ENCODE measurements at places on chromosomes 1 and 21.

- no peak for DNase-seq
These were observed 378.2 kb upstream of the PBX1 start for GRCh38 chr1:164180824-164181223.

GRCh38 chr1:1306661-1307260, 969 bp downstream of the ACAP3 start:
- no peak for DNase-seq

- no peak for DNase-seq
These were observed 8.1 kb downstream of the MTHFR start for GRCh38 chr1:11797525-11798216.

DNA sequence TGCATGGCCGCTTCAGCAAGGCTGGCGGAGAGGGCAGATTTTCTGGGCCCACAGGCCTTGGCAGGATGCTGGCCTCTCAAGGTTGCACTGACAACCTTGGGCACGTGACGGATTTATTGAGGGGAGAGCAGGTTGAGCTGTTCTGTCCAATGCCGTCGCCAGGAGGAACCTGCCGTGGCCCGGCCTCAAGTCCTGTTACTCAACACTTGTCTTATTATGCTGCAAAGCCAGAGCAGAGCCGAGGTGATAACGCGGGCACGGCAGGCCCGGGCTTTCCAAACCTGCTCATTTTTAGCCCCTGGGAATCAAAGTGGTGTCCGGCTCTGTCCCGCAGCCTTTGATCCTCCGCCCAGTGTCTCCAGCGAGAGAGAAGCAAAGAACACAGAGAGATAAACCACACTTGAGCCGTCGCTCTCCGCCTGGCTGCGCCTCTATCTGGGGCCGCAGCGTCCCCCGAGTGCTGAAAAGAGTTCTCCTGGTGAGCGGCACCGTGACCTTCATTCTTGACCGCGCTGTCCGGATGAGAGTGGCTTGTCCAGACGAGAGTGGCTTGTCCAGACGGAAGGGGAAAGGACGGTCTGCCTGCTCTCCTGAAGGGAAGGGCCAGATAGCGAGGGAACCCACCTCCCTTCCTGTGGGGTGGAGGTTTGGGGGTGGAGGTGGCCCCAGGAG, 162.3 kb upstream of the ARHGEF16 start:
- no peak for DNase-seq

DNA sequence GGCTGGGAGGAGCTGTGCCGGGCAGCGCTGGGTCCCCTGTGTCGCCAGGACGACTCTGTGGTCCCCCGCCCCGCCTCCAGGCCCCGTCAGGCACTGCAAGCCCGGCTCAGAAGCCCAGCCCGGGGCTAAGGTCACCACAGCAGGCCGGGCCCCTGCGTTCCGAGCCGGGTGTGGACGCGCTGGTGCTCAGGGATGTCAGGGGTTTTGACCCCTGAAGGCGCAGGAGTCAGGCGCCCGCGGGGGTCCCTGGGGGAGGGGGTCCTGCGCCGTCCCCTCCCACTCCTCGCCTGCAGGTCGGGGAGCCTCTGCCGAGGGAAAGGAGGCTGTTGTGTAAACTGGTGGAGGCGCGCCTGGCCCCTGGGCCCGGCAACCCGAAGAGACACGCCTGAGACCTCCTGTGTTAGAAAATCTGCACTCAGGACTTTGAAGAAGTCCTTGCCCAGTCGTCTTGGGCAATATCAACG, 23.7 kb upstream of the TMEM54 start:
- DNase-seq: no peak

DNA sequence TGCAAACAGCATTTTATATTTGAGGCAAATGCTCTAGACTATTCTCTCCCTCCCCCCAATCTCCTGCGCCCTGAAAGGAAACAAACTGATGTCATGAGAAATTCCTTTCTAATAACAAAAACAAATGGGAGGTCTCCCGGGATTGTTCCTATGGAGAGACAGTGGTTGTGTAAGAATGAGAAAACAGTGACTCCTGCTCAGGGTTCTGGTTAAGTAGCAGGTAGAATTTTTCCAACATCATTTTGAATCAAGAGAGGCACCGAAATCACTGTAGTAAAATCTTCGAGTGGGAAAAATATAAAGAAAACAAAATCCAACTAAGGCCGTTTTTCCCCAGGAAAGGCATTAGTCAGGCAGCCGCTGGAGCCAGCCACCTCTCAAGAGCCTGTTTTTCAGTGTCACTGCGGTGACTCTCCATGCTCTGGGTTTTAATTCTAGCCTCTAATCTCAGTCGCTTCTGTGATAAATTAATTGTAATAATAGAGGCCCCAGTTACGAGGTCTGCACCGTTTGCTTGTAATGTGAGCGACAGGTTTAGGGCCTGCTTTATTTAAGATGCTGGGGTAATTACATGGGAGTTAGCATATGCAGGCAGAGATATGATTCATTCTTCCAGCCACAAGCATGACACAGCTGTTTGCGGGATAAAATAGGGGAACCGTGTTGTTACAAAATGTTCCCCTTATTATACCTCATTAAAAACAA, 80.3 kb downstream of the RNF220 start:
- no peak for DNase-seq

DNA sequence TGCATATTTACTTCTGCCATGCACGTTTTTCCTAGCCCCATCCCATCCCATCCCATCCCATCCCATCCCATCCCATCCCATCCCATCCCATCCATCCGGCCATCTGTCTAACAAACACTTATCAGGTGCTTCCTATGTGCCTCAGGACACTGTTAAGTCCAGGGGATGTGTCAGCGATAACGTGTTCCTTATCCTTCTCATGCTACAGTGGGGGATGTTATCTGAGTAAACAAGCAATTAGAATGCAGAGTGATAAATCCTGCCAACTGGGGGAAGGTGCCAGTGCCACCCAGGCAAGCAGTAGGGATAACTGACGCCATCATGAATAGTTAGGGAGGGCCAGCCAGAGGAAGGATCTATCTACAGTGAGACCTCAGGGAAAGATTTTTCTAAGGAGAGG, 304.2 kb downstream of the CAMTA1 start:
- DNase-seq: no peak

- DNase-seq: no peak
These were observed 511 bp upstream of the RABGAP1L start for GRCh38 chr1:174158767-174159251.

- DNase-seq: no peak
These were observed 25.5 kb upstream of the IL10 start for GRCh38 chr1:206797534-206798383.

DNA sequence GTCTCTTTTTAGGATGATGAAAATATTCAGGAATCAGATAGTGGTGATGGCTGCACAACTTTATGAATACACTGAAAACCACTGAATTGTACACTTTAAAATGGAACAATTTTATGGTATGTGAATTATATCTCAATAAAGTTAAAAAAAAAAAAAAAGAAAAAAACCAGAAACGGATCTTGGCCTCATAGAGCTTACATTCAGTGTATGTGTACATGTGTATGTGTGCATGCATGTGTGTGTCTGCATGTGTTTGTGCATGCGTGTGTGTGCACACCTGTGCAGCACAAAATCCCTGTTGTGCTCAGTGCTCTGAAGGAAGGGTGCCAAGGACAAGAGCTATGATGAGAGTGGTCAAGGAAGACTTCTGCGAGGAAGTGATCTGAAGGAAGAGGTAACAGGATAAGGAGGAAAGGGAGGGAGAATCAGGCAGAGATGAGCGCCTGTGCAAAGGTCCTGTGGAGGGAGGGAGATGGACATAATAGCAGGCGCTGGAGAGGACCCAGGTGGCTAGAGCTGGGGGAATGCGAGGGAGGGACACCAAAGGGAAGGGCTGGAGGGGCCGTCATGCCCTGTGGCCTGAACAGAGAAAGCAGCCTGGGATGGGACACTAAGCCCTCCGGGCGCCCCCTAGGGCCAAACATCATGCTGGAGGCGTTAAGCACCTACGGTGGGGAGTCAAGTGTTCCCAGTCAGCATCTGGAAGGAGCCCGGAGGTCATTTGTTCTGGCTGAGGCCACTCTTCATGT, 25.2 kb downstream of the NKAIN1 start:
- DNase-seq: no peak

DNA sequence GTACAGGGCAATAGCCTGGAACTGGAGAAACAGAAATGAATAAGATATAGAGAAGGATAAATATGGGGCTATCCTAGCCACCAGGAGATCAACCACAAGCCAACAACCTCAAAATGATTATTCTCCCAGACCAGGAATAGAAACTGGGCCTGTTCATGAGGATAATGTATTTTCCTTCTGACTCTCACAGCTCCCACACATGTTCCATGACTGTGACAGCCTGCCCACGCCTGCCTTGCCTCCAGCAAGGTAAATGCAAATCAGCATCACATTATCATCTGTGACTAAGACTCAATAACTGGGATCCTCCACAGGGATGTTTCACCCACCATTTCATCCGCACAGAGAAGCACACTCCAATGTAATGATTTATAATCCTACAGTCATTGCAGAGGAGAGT, 3.3 kb downstream of the ENSA start:
- no peak for DNase-seq

DNA sequence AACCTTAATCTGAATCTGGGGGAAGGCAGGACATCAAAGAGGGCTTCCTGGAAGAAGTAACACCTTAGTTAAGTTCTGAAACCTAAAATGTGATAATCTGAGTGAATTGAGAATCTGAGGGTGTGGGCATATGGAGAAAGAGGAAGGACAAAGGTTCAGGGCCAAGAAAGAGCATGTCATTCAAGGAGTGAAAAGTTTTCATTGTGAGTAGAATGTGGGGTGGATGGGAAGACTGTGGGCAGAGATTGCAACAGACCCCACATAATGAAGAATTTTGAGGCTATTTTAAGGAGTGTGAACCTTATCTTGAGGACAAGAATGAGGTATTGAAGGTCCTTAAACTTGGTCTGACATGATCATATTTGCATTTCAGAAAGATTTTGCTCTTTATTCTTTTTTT, 227.2 kb downstream of the PTGER3 start:
- DNase-seq: no peak

DNA sequence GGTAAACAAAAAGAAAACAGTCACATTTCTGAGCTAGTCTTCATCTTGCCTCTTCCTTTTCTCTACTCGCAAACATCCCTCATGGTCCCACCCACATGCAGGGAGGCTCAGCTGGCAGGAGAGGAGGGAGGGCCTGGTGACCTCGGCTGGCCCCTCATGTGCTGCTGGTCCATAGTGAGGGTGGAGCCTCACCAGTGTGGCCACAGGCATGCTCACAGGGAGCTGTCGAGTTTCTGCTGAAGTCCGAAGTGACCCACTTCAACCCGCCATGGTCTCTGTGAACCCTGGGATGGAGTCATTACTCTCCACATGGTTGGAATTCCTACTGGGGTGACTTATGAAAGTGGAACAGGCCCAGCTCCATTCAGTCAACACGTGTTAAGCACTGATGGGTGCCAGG, 253.4 kb downstream of the RHOU start:
- no peak for DNase-seq
